MG63 (cell line): ENCODE measurements at places on chromosomes 7 and 10. TPM values are rescaled to one million over a fixed set of nuclear protein-coding genes. Genes with fewer than 3 reads are reported as not detected.

DNA sequence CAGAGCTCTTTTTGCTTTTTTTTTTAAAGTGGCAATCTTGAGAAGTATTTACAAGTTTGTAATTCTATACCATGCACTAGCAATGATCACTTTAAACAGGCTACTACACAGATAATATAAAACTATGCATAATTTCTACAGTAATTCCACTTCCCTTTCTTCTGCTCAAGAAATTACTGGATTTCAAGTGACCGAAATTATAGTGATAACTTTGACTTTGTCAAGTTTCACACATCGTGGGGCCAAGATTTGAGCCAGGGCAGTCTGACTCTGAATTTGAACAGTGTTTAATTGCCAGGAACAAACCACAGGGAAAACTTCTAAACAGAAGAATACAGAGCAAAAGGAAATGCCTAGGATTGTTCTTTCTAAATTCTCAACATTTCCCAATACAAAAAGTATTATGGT is 288.3 kb upstream of the MKLN1 start:
- DNase-seq, result no peak

DNA sequence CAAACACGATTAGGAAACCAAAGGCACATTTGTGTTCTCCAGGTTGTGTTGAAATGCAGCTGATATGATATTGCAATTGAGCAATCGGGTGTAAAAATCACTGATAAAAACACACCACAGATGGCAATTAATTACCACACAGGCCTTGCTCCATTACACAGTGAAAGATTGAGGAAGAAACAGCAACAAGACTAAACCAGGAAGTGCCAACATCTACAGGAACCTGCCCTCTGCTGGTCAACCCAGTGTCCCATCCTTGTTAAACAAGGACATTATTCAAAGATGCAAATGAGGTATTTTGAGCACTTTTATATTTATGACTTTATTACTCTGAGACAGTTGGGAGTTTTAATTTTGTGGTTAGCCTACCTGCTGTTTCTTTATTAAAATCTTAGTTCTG is 765.6 kb upstream of the GHITM start:
- DNase-seq, result peak; percentile 19

GRCh38 chr10:48939790-48940325 is at the start of gene LRRC18:
TSS of gene LRRC18 (minus strand) at chr10:48939840. CDS start at chr10:48914155, 25,685 bp downstream.
- DNase-seq, result no peak

- no peak for DNase-seq
Observed at GRCh38 chr10:69576334-69577011, 3.3 kb upstream of the NEUROG3 start.

Gene GPR85
- total RNA-seq, result 1.3 and 1.8 TPM in 2 replicates

Gene ZP3
- 0.44 and 1.7 TPM in 2 replicates for total RNA-seq

Gene PLAU
- total RNA-seq, result 169 and 219 TPM in 2 replicates

Gene NPY4R
- not detected in 2 replicates for total RNA-seq
